ENCODE measurements at places on chromosomes 4 and X.

- DNase-seq = no peak
Observed at GRCh38 chr4:11073621-11074051, 355.1 kb downstream of the HS3ST1 start.

- no peak for DNase-seq
Observed at GRCh38 chrX:148337873-148338272, 162.5 kb upstream of the AFF2 start.

DNA sequence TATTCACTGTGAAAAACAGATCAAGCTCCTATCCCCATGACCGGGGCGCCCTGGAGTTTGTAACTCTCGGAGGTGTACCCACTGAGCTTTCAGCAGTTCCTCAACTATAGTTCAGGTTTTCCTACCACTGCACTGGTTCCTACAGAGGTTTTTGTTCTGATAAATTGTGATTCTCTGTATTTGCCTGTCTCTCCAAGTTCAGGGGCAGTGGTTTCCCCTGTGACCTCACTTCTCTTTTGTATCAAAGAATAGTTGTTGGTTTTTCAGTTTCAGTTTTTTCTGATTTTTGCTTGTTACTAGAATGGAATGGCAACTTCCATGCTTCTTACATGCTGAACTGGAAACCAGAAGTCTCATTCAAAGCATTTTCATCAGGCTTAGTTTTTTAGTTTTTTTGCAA lies 56.8 kb upstream of the PLS3 start:
- DNase-seq = no peak

DNA sequence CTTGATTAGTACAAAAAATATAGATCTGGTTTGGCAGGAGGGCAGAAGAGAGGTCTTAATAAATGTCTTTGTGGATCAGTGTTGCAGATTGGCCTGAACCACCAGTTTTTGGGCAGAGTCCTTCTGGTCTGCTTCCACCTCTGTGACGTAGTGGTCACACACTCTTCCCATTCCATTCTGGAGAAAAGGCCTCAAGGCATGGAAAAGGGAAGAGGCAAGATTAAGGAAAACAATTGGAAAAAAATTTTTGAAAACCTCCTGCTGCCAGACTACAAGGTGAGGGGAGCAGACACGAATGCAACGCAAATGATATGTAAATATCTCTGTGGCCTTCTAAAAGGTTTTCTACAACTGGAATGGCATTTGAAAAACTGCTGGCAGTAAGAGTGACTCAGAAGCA lies 24.3 kb upstream of the FAM47C start:
- no peak for DNase-seq

DNA sequence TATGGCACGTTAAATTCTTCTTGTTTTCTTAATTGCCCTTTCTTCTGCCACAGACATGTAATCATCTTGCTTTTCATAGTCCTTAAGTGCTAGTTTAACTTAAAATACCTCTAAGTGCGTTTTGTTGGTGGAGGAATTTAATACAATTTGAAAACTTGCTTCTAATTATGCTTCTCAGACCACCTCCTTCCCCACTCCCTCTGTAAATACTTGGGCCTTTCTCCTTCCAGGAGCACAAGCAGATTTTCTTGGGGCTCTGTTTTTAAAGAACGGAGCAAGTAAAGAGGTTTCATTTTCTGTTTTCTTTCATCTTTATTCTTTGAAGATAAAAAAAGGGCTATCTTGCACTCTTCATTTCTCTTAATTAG lies 559 bp upstream of the PCDH18 start:
- no peak for DNase-seq

DNA sequence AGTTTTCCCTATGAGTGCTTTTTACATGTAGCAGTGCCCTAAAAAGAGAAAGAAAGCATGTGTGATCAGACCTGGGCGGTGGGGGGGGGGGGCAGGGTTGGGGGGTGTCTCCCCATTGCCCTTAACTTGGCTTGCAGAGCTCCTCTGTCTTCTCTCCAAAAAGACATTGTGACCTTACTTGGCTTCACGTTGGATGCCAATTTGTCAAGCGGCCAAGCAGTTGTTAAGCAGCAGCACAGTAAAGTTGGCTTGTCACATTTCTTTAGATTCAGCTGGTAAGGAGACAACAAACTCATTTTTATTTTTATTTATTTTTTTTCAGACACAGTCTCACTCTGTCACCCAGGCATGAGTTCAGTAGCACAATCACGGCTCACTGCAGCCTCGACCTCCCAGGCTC lies 57.3 kb upstream of the ZNF157 start:
- DNase-seq = no peak

DNA sequence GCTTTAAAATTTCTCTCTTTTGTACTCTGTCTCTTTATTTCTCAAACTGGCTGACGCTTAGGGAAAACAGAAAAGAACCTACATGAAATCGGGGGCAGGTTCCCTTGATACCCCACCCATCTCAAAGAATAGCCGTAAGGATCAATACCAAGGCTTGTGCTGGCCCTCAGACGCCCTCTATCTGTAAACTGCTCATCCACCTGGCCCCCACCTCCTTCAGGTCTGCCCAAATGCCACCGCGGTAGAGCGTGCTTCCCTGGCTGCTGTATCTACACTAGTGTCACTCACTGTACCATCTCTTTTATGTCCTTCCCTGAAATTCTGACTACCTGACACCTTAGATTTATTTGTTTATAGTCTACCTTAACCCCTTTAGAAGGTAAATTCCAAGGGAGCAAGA lies 62.8 kb downstream of the SMIM20 start:
- no peak for DNase-seq

Measured in stimulated activated CD4-positive, alpha-beta T cell treated with anti-CD3 and anti-CD28 coated beads, Interleukin-1b, Interleukin-23, amount 100 ng/mL, for 1 hour (primary cell).